ENCODE measurements at places on chromosomes 3 and 15. TPM values are rescaled to one million over a fixed set of nuclear protein-coding genes. Genes with fewer than 3 reads are reported as not detected.

DNA sequence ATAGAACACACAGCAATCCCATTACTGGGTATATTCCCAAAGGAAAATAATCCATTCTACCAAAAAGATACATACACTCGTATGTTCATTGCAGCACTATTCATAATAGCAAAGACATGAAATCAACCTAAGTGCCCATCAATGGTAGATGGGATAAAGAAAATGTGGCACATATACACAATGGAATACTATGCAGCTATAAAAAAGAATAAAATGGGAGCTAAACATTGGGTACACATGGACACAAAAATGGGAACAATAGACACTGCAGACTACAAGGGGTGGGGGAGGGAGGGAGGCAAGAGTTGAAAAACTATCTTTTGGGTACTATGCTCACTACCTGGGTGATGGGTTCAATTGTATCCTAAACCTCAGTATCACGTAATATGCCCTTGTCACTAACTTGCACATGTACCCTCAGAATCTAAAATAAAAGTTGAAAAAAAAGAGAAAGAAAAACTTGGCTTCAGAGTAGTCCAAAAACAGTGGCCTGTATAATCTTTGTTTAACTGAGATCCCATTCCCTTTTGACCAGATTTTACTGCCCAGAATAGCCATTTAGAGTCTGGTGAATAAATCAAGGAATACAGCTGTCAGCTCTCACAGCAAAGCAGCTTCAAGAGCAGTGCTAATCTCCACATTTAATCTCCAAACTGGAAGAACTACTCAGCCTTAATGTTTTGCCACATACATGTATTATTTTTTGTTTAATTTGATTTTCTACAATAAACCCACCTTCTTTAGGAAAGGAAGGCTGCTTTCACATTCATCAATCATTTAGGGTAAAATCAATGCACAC, 54.5 kb upstream of the XRN1 start:
- no peak for DNase-seq

DNA sequence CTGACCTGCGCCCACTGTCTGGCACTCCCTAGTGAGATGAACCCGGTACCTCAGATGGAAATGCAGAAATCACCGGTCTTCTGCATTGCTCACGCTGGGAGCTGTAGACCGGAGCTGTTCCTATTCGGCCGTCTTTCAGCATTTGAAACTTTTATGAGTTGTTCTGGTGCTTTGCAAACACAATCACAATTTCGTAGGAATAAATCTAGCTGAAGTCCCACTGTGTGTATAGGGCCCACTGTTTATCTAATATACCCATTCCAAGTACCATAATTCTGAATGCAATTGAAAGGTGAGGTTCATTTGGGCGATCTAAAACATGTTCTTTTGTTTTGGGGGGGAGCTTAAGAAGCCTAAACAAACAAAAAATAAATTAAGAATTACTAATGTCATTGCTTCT, 572.1 kb downstream of the FGF12 start:
- no peak for DNase-seq

GRCh38 chr3:17577796-17578520, 164.5 kb downstream of the TBC1D5 start:
- no peak for DNase-seq

LDHAL6B gene
- total RNA-seq = not detected

DNA sequence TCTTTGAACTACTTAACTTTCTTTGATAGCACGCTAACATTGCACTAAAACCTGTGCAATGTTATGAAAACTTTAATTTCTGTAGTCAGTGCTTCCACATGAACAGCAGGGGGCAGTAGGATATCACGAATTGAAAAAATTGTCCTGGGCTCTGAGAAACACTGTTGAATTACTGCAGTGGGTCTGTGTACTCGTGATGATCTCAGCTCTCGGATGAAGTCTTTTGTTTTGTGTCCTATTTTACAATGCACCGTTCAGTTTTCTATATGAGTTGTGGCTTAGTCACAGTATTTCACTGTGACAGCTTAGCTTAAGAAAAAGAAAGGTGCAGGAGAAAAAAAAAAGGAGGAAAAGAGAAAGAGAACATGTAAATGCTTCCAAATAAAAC, 141.3 kb upstream of the CCDC54 start:
- DNase-seq = peak; percentile 60

TRIM42 gene
- not detected for total RNA-seq

CCRL2 gene
- 3.6 TPM for total RNA-seq

GRCh38 chr3:36302158-36302509, 78.2 kb upstream of the STAC start:
- no peak for DNase-seq

- no peak for DNase-seq
These were observed 2.0 kb downstream of the RASGRF1 start for GRCh38 chr15:79088426-79089205.

- DNase-seq = no peak
These were observed 33.6 kb downstream of the PLSCR4 start for GRCh38 chr3:146217324-146217723.

DNA sequence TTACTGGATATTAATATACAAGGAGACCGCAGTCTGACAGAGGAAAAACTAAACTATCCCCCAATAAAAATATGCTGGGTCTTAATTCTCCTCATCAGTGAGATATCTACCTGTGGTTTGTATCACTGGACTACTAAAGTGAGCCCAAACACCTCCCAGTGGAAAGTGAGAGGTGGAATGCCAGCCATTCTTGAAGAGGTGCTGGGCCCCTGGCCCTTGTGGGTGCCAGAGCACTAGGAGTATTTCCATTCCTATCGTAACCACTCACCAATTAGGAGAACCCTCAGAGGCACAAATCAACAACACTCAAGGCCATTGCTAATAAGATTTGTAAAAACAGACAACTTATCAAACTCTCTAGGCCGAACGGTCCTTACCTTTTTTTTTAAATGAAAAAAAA, 121.5 kb upstream of the TSPAN3 start:
- no peak for DNase-seq

GRCh38 chr15:66981771-66982170, 83.6 kb upstream of the SMAD3 start:
- no peak for DNase-seq

GRCh38 chr3:185722881-185723280, 102.0 kb downstream of the IGF2BP2 start:
- no peak for DNase-seq

DNA sequence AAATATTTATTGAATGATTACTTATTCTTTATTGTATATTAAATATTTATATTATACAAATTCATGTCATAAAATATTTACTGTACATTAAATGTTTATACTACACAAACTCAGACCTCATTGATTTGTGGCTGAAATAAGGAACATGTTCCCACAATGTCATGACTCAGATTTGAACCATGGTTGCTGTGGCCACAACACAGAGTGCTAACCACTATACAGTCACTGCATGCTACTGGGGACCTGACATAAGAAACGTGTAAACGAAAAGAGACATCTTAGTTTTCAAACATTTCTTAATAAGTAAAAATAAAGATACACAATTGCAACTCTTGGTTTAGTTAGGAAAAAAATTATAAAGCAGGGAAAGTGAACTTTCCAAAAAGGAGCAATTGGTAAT, 99.1 kb upstream of the AGTR1 start:
- DNase-seq = no peak

- DNase-seq = peak; percentile 61
These were observed at the start of gene ZNF662 for GRCh38 chr3:42906070-42906847. TSS of gene ZNF662 (plus strand) at chr3:42906142. CDS start at chr3:42908115, 1,973 bp downstream.

SERINC4 gene
- total RNA-seq = 0.32 TPM

OIP5 gene
- total RNA-seq = 0.81 TPM

CHRNA7 gene
- total RNA-seq = 0.71 TPM

ITPKA gene
- 1.1 TPM for total RNA-seq

DNA sequence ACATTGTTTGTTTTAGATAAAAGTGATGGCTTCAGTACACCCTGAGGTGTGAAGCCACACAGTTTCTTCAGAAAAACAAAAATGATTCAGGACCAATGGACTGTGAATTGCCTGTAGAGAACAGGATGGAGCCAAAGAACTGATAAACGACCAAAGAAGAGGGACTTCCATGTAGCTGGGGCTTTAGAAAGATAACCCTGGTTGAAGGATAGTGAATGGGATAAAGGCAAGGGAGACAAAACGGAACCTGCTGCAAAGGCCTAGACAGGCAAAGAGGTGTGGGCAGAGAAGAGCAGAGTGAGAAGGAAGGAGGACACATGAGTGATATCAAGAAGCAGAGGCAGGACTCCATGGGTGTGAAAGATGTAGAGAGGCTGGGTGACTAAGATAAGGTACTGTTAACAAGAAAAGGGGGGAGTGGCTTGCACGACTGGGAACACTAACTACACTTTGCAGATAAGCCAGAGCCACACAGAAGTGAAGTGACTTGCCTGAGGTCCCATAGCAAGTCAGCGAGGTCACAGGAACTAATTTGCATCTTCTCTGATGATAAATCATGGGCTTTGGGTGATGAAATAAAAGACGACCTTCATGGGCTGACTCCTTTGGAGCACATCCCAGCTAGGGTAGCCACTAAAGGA, 44.3 kb downstream of the RAB6B start:
- no peak for DNase-seq

GRCh38 chr15:96330064-96330449, 443 bp upstream of the NR2F2 start:
- DNase-seq = peak; percentile 81

ZBTB20 gene
- 98.9 TPM for total RNA-seq

- no peak for DNase-seq
These were observed 60.4 kb upstream of the CHD2 start for GRCh38 chr15:92839696-92840095.

- DNase-seq = peak; percentile 66
These were observed 5.5 kb downstream of the CSRNP1 start for GRCh38 chr3:39147711-39148434.

HRG gene
- not detected for total RNA-seq

DNA sequence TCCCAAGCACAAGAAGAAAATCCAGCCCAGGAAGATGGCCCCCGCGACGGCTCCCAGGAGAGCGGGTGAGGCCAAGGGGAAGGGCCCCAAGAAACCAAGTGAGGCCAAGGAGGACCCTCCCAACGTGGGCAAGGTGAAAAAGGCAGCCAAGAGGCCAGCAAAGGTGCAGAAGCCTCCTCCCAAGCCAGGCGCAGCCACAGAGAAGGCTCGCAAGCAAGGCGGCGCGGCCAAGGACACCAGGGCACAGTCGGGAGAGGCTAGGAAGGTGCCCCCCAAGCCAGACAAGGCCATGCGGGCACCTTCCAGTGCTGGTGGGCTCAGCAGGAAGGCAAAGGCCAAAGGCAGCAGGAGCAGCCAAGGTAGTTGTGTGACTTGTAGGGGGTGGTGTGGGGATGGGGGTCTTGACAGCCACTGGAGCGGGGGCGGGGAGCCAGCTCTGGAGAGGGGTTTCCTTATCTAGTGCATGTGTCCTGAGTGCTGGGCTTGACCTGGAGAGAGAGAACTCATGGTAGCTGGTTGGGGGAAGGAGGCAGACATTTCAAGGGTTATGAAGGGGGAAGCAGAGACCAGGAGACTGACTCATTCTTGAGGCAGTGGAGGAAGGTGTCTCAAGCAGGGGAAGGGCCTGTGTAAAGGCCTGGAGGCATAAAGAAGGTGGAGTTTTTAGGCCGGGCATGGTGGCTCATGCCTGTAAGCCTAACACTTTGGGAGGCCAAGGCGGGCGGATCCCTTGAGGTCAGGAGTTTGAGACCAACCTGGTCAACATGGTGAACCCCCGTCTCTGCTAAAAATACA, 6.2 kb downstream of the H1-8 start:
- no peak for DNase-seq

DNA sequence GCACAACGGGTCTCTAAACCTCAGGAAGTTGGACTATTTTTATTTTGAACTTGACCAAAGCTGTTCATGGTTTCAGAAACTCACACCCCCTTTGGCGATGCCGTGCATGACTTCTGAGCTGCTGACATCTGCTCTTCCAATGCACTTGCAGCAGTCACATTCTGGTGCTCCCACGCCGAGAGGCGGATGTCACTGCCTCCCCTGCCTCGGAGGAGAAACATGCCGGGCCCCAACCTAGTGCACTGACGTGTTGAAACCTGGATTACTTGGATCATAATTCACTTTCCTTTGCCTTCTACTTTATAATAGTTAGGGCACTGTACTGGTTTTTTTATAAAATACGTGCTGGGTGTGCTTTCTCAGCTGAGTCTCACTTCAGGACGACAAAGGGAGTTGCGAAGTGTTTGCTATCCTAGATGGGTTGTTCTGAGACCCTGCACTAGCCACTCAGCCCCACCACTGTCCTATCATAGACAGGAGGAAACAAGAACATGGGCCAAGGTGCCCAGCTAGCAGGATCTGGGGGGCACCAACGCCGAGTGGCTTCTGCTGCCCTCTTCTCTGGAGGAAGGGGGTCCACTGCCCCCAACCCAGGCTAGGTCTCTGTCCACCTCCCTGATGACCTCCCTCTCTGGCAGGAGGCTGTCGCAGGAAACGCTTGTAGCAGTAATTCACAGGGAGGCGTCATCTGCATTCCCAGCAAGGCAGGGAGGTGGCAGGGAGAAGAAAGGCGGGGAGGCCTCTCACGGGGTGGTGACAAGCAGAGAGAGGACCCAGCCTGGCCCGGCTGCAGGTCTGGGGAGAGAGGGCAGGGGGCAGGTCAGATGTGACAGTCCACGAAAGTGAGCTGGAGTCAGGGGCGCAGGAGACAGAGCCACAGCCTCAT, 158.8 kb upstream of the IQSEC1 start:
- no peak for DNase-seq

CKMT1A gene
- total RNA-seq = not detected

STAB1 gene
- 34.1 TPM for total RNA-seq

SYNPR gene
- not detected for total RNA-seq

DNA sequence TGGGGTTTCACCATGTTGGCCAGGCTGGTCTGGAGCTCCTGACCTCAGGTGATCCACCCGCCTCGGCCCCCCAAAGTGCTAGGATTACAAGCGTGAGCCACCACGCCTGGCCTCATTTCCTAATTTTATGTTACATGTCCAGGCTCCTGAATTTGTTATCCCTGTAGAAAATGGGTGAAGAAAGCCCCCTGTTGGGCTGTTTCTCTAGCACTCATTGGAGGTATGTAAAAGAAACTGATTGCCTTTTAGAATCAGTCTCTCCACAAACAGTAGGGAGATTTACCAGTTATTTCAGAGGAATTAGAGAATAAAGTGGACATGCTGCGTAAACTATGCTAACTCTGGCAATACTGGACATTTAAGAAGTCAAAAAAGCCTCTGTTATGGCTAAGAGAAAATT, 364.1 kb upstream of the TBL1XR1 start:
- DNase-seq = no peak

DNA sequence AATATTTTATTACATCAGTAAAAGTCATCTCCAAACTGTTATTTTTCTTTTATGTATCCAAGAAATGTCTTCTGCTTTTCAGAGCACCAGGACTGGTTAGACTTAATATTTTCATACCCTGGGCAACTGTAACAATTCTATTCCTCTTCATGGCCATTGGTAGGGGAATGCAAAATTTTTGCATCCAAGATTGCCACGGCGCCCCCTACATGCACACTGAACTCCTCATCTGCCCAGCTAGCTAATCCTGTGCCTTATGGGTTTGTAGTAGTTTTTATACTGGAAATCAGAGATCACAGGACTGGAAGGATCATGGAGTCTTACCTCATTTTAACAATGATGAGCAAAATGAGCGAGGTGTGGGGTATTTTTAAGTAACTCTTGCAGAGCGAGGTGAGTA, 74.2 kb downstream of the CRTC3 start:
- peak; percentile 67 for DNase-seq

- no peak for DNase-seq
These were observed 26.1 kb downstream of the RASGRP1 start for GRCh38 chr15:38538328-38539007.
